Glutamatergic neuron (in vitro differentiated cells): ENCODE measurements at places on chromosomes 2 and 18.

DNA sequence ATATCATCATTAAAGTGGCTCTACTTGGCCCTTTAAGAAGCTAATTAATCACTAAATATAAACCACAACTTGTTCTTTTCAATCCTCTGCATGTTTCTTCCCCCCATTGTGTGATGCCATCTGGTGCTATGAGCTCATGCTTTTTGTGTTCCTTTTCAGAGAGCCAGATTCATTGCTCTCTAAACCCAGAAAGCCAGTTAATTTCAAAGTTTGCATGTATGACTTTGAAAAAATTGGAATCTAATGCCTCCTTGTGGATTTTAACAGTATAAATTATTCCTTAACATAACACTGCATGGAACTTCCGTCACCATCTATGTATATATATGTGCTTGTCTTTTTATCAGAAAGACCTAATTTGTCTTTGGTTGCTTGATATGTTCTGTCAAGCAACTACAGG lies 31.1 kb downstream of the TMEM178A start:
- H3K27ac ChIP-seq: peak overlapping the region; percentile 26
- peaks cover 4% of the 10 kb centered on the region for H3K27me3 ChIP-seq
- DNase-seq: no peak
- H3K4me1 ChIP-seq: peaks cover 15% of the 10 kb centered on the region
- no peak overlapping the region for H3K4me3 ChIP-seq

- H3K4me1 ChIP-seq: no peaks in the 10 kb centered on the region
- H3K36me3 ChIP-seq: peaks cover 10% of the 10 kb centered on the region
- H3K27ac ChIP-seq: no peak overlapping the region
- no peak for DNase-seq
- no peaks in the 10 kb centered on the region for H3K27me3 ChIP-seq
These were observed 49.5 kb downstream of the ANTXR1 start for GRCh38 chr2:69062307-69062962.

GRCh38 chr2:210798180-210798579 lies 241.8 kb downstream of the CPS1 start:
- DNase-seq: no peak
- H3K4me3 ChIP-seq: no peak overlapping the region
- H3K27ac ChIP-seq: no peak overlapping the region

DNA sequence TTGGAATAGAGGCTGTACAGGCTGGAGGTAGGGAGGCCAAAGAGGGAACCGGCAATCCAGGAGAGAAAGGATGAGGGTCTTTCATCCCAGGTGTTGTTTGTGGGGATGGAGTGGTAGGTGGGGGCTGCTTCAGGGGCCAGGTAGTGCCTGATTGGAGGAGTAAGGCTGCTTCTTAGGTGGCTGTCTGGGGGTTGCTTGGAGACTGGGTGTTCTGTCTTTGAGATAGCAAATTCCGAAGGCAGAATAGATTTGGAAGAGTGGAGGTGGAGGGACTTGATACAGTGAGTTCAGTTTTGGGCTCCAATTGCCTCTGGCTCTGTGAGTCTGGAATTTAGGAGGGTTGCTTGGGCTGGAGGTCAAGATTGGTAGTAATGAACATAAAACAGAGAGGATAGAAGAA lies 5.9 kb downstream of the ZNF532 start:
- H3K27me3 ChIP-seq: peaks cover 9% of the 10 kb centered on the region
- H3K4me3 ChIP-seq: peak overlapping the region; percentile 48
- H3K27ac ChIP-seq: no peak overlapping the region
- peaks cover 26% of the 10 kb centered on the region for H3K36me3 ChIP-seq
- H3K4me1 ChIP-seq: peaks cover 57% of the 10 kb centered on the region
